Spinal cord (tissue), 10 donors: ENCODE measurements at places on chromosomes 2 and 18.

- DNase-seq: no peak
Observed at GRCh38 chr2:29119211-29119610, 4.0 kb downstream of the CLIP4 start.

DNA sequence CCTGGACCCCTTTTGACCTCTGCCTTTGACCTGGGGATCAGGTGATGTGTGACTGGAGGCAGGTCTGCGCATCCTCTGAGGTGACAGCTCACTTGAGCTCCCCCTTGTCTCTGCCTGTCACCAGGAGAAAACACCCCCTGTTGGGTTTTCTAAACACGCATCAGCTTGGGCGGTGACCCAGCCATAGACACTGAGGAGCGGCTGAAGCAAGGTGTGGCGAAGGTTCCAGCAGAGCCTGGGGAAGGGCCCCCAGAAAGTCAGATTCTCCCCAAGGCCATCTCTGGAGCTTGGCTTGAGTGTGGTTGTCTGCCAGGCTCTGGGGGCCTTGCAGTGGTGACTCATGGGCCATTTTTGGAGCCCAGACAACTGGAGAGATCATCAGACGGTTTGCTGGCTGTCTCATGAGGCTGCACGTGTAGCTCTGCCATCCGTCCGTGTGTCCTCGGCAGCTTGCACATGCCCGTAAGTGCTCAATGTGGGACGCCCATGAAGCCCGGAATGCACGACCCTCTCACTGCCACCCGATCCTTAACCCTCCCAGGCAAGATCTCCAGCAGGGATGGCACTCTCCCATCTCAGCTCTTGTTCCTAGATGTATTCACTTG is 29.4 kb downstream of the SIX3 start:
- DNase-seq: no peak

DNA sequence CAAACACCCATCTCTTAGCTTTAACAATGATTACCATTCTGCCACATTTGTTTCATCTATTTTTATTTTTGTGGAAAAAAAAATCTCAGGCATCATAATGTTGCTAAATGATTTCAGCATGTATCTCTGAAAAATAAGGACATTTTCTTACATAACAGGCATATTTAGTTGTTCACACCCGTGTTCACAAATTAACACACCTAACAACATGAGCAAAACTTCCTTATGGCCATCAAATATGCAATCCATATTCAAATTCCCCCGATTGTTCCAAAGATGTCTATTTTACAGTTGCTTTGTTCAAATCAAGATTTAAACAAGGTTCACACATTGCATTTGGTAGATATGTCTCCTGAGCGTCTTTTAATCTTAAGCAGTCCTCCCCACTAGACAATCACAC is 29.2 kb downstream of the TMEM177 start:
- DNase-seq: no peak

- DNase-seq: no peak
Observed at GRCh38 chr18:56115071-56116015, 523.0 kb downstream of the TXNL1 start.

GRCh38 chr2:234502919-234503285 is 6.0 kb upstream of the ARL4C start:
- no peak for DNase-seq

- no peak for DNase-seq
Observed at GRCh38 chr2:1400943-1401735, 12.1 kb upstream of the TPO start.

- no peak for DNase-seq
Observed at GRCh38 chr2:217711188-217711587, 291.6 kb downstream of the TNS1 start.

- no peak for DNase-seq
Observed at GRCh38 chr18:11124054-11124453, 25.3 kb downstream of the PIEZO2 start.

- DNase-seq: no peak
Observed at GRCh38 chr2:79131687-79132086, 11.4 kb downstream of the REG1A start.

- DNase-seq: no peak
Observed at GRCh38 chr2:11154016-11154922, 998 bp upstream of the SLC66A3 start.

DNA sequence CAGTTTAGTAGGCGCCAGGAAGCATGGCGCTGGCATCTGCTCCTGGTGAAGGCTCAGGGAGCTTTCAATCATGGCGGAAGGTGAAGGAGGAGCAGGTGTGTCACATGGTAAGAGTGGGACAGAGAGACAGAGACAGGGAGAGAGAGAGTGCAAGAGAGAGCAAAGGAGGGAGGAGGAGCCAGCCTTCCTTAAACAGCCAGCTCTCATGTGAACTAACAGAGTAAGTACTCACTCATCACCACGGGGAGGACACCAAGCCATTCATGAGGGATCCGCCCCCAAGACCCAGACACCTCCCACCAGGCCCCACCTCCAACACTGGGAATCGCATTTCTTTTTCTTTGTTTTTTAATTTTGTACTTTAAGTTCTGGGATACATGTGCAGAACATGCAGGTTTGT is 40.8 kb upstream of the CLASP1 start:
- no peak for DNase-seq

DNA sequence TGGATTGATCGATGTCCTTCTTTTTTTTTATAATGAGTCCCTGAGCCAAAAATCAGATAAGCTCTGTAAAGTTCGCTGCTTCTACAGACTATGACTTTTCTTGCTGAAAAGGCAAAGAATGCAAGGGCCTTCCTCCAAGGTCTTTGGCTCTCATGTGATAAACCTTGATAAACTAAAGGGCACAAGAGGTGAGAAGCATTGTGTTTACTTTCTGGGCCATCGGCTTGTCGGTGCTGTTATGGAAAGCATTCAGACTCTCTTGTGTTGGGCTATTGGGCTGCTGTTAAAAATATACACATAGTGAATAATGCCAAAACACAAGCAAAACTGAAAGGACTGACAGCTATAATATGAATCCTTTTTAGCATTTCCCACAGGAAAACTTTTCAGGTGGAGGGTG is 472.4 kb upstream of the SPHKAP start:
- no peak for DNase-seq

- no peak for DNase-seq
Observed at GRCh38 chr2:238978497-238978896, 130.6 kb downstream of the TWIST2 start.
